Ovary (tissue), 10 donors: ENCODE measurements at places on chromosomes 13 and 19. TPM values are rescaled to one million over a fixed set of nuclear protein-coding genes. Genes with fewer than 3 reads are reported as not detected.

- peak overlapping the region; percentile 82 for H3K4me3 ChIP-seq
- H3K4me1 ChIP-seq = peaks cover 1% of the 10 kb centered on the region
- H3K27me3 ChIP-seq = no peaks in the 10 kb centered on the region
- no peak for DNase-seq
- no peak overlapping the region for H3K27ac ChIP-seq
Observed at GRCh38 chr13:76883236-76883635, 3.0 kb downstream of the KCTD12 start.

DNA sequence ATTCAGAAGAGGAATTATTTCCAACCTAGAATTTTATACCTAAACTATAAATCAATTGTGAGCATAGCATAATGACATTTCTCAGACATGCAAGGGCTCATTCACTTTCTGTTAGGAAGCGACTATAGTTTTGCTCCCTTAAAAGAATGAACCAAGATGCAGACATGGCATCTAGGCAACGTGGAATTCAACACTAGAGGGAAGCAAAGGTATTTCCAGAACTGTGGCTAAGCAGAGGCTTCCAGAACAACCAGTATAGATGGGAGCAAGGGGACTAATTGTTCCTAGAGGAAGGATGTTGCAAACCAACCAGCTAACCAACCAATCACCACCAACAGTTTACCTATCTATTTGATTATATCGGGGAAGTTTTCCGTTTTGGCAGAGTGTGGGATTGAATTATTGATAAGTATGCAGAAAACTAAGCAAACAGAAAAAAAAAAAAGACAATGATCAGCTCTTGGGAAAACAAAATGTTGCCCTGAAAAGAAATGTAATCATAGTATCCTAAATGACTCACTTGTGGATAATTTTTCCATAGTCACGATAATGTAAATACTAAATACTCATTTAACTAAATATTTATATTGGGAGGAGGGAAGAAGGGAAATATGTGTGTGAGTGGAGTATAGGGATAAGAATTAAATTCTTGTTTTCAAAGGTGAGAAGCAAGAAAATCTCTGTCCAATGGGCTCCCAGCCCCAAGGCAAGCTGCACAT is 21.1 kb downstream of the ARL11 start:
- no peaks in the 10 kb centered on the region for H3K4me1 ChIP-seq
- H3K36me3 ChIP-seq = no peaks in the 10 kb centered on the region
- no peak for DNase-seq

The TUBB4A gene
- 47.1 TPM for polyA plus RNA-seq

- H3K27ac ChIP-seq = peak overlapping the region; percentile 82
- DNase-seq = no peak
- H3K4me3 ChIP-seq = peak overlapping the region; percentile 70
- peaks cover 8% of the 10 kb centered on the region for H3K4me1 ChIP-seq
Observed at GRCh38 chr19:40465025-40465556, 454 bp downstream of the BLVRB start.

The SELENOV gene
- polyA plus RNA-seq = not detected

DNA sequence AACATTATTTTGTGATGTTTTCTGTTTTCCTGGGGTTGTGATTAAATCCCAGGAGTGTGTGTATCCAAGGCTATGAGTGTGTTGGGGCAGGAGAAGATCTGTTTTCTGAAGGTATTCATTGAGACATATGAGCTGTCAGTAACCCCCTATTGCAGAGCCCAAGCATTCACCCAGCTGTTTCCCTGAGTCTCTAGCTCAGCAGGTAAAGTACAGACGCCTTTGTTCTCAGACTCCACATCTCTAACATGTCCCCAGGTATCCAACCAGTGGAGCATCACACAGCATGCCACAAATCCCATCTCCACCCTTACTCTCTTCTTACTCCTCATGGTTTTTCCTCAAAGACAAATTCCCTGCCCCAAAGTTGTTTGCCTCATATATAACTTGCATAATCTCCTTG is 213.6 kb downstream of the PCDH20 start:
- no peak for DNase-seq
- no peaks in the 10 kb centered on the region for H3K4me1 ChIP-seq
- no peak overlapping the region for H3K4me3 ChIP-seq
- H3K27me3 ChIP-seq = no peaks in the 10 kb centered on the region
- no peaks in the 10 kb centered on the region for H3K36me3 ChIP-seq

GRCh38 chr19:56079609-56080008 is 41.5 kb downstream of the ZNF787 start:
- no peaks in the 10 kb centered on the region for H3K36me3 ChIP-seq
- no peak overlapping the region for H3K4me3 ChIP-seq
- no peaks in the 10 kb centered on the region for H3K27me3 ChIP-seq
- peaks cover 3% of the 10 kb centered on the region for H3K4me1 ChIP-seq
- H3K27ac ChIP-seq = no peak overlapping the region

GRCh38 chr19:17092696-17093095 is 17.1 kb downstream of the MYO9B start:
- no peak overlapping the region for H3K27ac ChIP-seq
- H3K4me1 ChIP-seq = no peaks in the 10 kb centered on the region

DNA sequence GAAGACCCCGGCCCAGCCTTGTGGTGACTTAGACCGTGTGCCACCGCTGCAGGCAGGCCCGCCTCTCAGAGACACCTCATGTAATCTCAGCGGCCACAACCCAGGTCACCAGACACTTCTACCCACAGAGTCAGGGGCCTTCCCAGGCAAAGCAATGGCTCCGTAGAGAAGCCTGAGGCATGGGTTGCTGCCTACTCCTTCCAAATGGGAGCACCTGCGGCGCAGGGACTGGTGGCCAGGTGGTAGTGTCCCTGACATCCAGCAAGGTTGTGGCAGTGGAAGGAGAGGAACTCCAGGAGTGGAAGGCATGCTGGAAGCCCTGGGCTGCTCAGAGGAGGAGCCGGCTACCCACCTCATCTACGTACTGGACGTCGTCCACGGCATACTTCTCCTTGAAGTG is 21.0 kb downstream of the PEPD start:
- no peak overlapping the region for H3K4me3 ChIP-seq
- H3K36me3 ChIP-seq = no peaks in the 10 kb centered on the region
- DNase-seq = no peak
- no peaks in the 10 kb centered on the region for H3K4me1 ChIP-seq
- H3K27ac ChIP-seq = no peak overlapping the region

The TMPRSS9 gene
- polyA plus RNA-seq = 0.05 TPM

DNA sequence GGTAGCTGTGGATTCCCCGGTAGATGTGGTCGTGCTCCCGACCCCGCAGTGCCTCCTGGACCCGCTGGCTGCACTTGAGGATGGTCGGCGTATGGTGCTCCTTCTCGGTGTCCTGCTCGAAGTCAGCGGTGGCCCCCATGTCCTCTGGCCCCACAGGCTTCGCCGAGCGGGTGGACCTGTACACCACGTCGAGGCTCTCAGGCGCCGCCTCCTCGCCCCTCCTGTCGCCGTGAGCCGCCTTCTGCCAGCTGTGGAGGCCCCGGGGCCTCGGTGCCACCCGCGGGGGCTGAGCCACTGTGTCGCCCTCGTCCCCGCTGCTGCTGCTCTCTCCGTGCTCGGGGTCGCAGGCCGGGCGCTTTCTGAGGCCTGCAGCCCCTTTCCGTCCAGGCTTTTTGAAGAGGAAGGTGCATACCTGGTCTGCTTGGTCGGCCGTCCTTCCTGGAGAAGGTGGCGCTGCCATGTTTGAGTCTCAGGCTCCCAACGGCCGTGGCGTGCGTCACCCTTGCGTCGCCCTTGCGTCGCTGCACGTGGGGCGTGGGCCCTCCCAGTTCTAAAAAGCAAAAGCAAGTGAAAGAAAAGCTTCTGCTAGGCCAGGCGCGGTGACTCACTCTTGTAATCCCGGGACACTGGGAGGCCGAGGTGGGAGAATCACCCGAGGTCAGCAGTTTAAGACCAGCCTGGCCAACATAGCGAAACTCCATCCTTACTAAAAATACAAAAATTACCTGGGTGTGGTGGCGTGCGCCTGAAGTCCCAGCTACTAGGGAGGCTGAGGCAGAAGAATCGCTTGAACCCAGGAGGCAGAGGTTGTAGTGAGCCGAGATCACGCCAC is at the start of gene RNF113B:
TSS of gene RNF113B (minus strand) at position 493 of the 832 bp plus-strand sequence. CDS start at position 460, 33 bp downstream.
- H3K27ac ChIP-seq = no peak within 1 kb of the TSS
- DNase-seq = no peak
- H3K4me3 ChIP-seq = no peak within 1 kb of the TSS
- H3K4me1 ChIP-seq = peaks cover 16% of the 10 kb centered on the region
- no peaks in the 10 kb centered on the region for H3K27me3 ChIP-seq
- H3K36me3 ChIP-seq = no peaks in the 10 kb centered on the region

The CGB3 gene
- not detected for polyA plus RNA-seq

DNA sequence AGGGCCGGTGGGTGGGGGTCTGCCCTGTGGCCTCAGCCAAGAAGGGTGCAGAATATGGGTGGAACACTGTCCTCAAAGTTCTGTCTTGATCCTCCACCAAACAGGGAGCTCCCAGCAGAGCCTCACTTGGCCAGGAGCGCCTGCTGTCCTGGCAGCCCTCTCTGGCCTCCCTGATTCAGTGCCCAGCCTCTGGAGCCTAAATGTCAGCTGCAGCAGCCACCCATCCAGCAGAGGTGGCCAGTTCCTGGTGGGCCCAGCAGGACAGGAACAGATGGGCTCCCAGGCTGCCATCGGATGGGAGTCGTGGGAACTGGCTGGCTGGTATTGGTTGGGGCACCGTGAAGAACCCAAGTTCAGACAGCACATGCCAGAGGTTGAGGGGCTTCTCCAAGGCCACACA is 1.8 kb upstream of the USE1 start:
- no peaks in the 10 kb centered on the region for H3K27me3 ChIP-seq
- peak; percentile 26 for DNase-seq
- H3K4me1 ChIP-seq = peaks cover 4% of the 10 kb centered on the region
- H3K27ac ChIP-seq = no peak overlapping the region

DNA sequence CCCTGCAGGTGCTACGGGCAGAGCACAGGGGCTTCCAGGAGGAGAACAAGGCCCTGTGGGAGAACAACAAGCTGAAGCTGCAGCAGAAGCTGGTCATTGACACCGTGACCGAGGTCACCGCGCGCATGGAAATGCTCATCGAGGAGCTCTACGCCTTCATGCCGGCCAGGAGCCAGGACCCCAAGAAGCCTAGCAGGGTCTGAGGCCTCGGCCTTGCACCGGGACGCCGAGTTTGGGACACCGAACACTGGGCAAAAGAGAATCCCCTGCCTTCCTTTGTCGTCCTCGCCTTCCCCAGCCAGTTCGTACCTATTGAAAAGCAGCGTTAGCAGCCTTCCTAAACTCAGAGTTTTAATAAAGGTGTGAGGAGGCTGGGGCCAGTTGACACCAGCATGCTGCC is 12.1 kb downstream of the CBY2 start:
- H3K4me3 ChIP-seq = no peak overlapping the region
- H3K36me3 ChIP-seq = no peaks in the 10 kb centered on the region
- no peak for DNase-seq
- no peaks in the 10 kb centered on the region for H3K4me1 ChIP-seq
- H3K27ac ChIP-seq = no peak overlapping the region

GRCh38 chr13:109315481-109315880 is 470.9 kb downstream of the IRS2 start:
- H3K4me3 ChIP-seq = no peak overlapping the region
- no peaks in the 10 kb centered on the region for H3K4me1 ChIP-seq
- no peaks in the 10 kb centered on the region for H3K36me3 ChIP-seq
- H3K27ac ChIP-seq = no peak overlapping the region
- H3K27me3 ChIP-seq = no peaks in the 10 kb centered on the region
- DNase-seq = no peak

GRCh38 chr19:2062770-2063169 is 11.7 kb upstream of the MKNK2 start:
- H3K36me3 ChIP-seq = no peaks in the 10 kb centered on the region
- no peak overlapping the region for H3K27ac ChIP-seq
- H3K4me1 ChIP-seq = peaks cover 13% of the 10 kb centered on the region
- no peaks in the 10 kb centered on the region for H3K27me3 ChIP-seq
- no peak for DNase-seq
- H3K4me3 ChIP-seq = no peak overlapping the region

GRCh38 chr13:112842343-112842856 is 126.6 kb upstream of the MCF2L start:
- peak; percentile 55 for DNase-seq
- H3K27ac ChIP-seq = no peak overlapping the region

GRCh38 chr13:37412241-37412921 is 186.2 kb downstream of the POSTN start:
- H3K27me3 ChIP-seq = no peaks in the 10 kb centered on the region
- no peak overlapping the region for H3K27ac ChIP-seq
- no peaks in the 10 kb centered on the region for H3K4me1 ChIP-seq
- H3K4me3 ChIP-seq = no peak overlapping the region
- DNase-seq = no peak

DNA sequence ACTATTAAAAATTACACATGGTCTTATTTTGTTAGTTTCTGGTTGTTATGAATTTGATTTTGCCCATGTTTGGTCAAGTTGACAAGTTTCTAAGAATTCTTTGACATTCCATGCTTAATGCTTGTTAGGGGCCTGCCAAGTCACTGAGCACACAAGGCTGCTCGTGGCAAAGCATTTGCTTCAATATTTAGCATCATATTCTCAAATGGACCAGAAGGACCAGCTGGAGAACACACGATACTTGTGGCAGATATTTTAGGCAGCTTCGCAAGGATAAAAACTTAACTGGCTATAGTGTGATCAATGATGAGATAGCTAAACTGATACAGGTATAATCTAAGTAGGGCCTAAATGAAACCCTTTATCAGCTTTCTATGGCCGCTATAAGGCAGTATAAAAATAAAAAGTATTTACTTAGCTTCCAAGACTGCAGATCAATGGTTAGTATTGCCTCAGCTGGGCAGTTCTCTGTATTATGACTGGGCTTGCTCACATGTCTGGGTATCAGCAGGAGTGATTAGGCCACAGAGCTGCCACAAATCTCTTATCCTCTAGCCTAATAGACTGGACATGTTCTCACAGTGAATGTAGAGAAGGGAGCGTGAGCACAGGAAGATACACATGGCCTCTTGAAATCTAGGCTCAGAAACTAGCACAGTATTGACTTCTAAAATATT is 155.9 kb upstream of the SPRY2 start:
- no peaks in the 10 kb centered on the region for H3K4me1 ChIP-seq
- no peak for DNase-seq
- no peaks in the 10 kb centered on the region for H3K27me3 ChIP-seq
- no peak overlapping the region for H3K4me3 ChIP-seq
- H3K36me3 ChIP-seq = no peaks in the 10 kb centered on the region
- no peak overlapping the region for H3K27ac ChIP-seq

The MAG gene
- polyA plus RNA-seq = 1.1 TPM

GRCh38 chr13:67445436-67445835 is 215.3 kb upstream of the PCDH9 start:
- no peaks in the 10 kb centered on the region for H3K36me3 ChIP-seq
- no peak overlapping the region for H3K27ac ChIP-seq
- no peak for DNase-seq
- H3K4me1 ChIP-seq = no peaks in the 10 kb centered on the region
- no peak overlapping the region for H3K4me3 ChIP-seq

The CDX2 gene
- polyA plus RNA-seq = 0.02 TPM

The OR1M1 gene
- polyA plus RNA-seq = not detected

GRCh38 chr19:21568816-21569493 is 63.6 kb downstream of the ZNF429 start:
- H3K4me3 ChIP-seq = peak overlapping the region; percentile 36
- H3K4me1 ChIP-seq = no peaks in the 10 kb centered on the region
- peak; percentile 79 for DNase-seq
- no peaks in the 10 kb centered on the region for H3K27me3 ChIP-seq
- no peaks in the 10 kb centered on the region for H3K36me3 ChIP-seq
- H3K27ac ChIP-seq = no peak overlapping the region
